CD4-positive, alpha-beta T cell treated with Interleukin-2 at 100 ng/mL for 4 hours (primary cell): ENCODE measurements at places on chromosomes 3 and 15.

DNA sequence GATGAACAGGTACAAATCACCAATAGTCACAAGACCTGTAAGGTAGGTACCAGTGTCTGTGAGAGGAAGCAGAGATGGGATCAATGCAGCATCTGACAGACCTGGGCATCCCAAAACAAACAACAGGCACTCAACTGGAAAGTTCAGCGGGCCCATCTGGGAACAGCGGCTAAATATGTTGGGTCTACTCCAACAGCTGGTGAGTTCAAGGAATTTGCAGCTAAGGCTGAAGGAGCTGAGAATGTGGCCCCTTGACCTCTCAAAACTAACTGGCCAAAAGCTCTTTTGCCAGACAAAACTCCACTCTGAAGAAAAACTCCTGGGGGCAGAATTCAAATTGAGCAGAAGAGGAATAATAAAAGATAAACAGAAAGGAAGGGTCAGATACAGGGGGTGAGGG is 24.4 kb downstream of the AVEN start:
- no peak for DNase-seq

DNA sequence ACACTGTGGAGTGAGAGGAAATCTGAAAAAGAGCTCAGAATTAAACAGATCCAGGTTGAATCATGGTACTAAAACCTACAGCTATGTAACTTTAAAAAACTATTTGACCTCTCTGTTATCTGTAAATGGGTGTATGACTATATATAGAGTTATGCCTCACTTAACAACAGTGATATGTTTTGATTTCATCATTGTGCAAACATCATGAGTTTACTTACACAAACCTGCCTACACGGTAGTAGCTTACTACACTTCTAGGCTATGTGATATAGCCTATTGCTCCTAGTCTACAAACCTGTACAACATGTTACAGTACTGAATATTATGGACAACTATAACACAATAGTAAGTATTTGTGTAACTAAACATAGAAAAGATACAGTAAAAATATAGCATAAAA is 191.6 kb upstream of the MEIS2 start:
- DNase-seq = no peak

- no peak for DNase-seq
Observed at GRCh38 chr3:72595376-72595775, 252.9 kb downstream of the SHQ1 start.

- DNase-seq = peak; percentile 15
Observed at GRCh38 chr15:38853608-38854007, 289.0 kb upstream of the RASGRP1 start.

- peak; percentile 87 for DNase-seq
Observed at GRCh38 chr3:154323891-154324738, at the start of gene DHX36. Gene DHX36 (minus strand): TSS chr3:154324487. CDS start chr3:154324416, 71 bp downstream.

DNA sequence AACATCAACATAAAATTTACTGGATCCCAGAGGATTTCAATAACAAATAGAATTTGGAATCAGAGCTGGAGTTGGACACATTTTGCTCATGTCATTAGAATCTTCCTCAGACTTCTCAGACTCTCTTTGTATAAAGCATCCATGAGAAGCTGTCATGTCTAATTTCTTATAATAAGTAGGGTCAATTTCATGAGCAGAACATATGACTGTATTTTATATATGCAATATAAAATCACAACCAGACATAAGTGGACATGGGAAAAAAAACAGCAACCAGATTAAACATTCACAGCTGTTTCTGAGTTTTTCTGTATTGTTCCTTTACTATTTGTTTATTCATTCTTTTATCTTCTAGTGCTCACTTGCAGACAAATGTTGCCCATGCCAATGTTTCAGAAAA is 325.5 kb downstream of the RBMS3 start:
- DNase-seq = no peak

- DNase-seq = no peak
Observed at GRCh38 chr15:96959501-96959900, 629.0 kb downstream of the NR2F2 start.

- no peak for DNase-seq
Observed at GRCh38 chr3:187342255-187342654, 25.9 kb upstream of the RTP4 start.

GRCh38 chr15:94924057-94924456 is 692.7 kb downstream of the MCTP2 start:
- no peak for DNase-seq

GRCh38 chr3:129001101-129001805 is at the start of gene EFCC1:
Gene EFCC1 (plus strand): TSS chr3:129001304. CDS start chr3:129001629, 325 bp downstream.
- no peak for DNase-seq

GRCh38 chr3:153051427-153052095 is 110.5 kb upstream of the RAP2B start:
- DNase-seq = no peak

GRCh38 chr15:59177317-59177660 is 29.4 kb upstream of the LDHAL6B start:
- no peak for DNase-seq

DNA sequence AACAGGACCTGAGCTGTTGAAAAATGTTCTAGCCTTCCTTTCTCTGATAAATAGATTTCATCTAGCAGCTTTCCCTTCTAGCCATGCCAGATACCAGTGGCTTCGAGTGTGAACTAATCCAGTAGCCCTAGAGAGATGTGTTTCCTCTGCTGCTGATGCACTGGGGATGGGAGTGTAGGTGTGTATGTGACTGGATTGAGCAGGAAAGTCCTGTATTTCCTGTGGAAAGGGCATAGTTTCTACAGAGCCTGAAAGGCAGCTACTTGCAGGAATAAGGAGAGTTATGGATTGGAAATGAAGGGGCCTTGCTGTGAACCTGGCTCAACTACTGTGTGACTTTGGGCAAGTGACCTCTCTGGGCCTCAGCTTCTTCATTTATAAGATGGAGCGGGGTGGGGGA is 8.6 kb downstream of the TIMP4 start:
- DNase-seq = no peak

DNA sequence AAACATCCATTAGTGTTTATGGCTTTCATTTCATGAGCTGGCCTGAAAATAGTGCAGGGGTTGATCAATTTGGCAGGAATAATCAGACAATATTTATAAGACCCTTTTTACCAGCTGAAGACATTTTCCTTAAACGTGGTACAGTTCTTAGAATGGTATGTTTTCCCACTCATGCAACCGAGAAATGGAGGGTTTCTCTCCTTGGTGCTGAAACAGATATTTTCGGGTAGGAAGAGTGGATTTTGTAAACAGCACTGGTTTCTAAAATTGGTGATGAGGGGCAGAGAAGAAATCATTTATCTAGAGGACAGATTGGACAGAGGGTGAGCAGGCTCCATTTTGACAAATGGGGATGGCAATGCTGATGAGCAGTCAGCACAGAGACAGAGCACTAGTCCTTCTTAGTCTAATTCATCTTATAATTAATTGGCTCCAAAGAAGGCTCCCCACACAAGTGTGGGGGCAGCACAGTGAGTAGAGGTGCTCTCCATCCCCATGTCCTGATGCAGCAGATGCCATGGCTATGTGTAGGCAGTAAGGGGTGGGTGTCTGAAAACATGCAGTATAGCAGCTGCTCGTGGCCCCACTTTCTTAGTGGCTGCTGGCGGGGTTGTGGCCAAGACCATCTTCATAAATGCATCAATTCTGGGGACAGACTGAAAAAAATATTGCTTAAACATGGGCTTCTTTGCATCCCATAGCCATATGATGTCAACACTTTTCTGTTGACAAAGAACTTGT is 18.1 kb upstream of the SLC7A14 start:
- no peak for DNase-seq

- DNase-seq = no peak
Observed at GRCh38 chr3:120102674-120103073, 8.4 kb upstream of the GSK3B start.

- DNase-seq = no peak
Observed at GRCh38 chr3:156400062-156400461, 154.9 kb downstream of the SSR3 start.

- no peak for DNase-seq
Observed at GRCh38 chr3:35785234-35785888, 146.0 kb downstream of the ARPP21 start.

DNA sequence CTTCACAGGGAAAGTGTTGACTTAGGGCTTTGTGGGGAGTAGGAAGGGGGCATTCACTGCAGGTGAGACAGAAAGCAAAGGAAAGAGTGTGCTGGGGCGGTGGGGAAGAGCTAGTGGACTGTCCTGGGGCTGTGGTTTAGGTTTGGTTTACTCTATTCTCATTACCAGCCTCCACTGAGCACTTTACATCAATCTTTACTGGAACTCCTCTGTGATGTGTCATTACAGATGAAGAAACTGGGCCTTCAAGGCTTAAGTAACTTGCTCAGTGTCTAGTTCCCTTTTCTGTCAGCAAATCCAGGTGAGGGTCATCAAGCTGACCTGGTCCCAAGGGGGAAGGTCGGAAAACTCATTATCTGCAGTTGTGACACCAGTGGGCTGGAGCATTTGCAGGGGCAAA is 120.2 kb upstream of the PFN2 start:
- no peak for DNase-seq

- no peak for DNase-seq
Observed at GRCh38 chr3:177795859-177796258, 598.6 kb upstream of the TBL1XR1 start.

- no peak for DNase-seq
Observed at GRCh38 chr3:158950178-158950901, 148.5 kb downstream of the MFSD1 start.

GRCh38 chr15:42273900-42274701 is 868 bp upstream of the TMEM87A start:
- DNase-seq = peak; percentile 64

DNA sequence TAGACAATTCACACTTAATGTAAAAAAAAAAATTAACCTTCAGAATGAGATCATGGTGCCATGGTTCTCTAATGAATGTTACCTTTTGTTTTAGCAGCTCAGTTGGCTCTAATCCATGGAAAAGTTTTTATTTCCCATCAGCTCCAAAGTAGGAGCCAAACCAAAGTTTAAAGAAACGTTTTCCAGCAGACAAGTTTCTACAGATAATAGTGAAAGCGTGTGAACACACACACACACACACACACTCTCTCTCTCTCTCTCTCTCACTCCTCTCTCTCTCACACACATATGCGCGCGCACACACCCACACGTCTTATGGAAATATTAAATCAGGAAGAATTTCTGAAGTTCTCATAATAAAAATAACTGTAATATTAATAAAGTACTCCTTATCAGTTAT is 46.9 kb downstream of the MBNL1 start:
- DNase-seq = no peak

DNA sequence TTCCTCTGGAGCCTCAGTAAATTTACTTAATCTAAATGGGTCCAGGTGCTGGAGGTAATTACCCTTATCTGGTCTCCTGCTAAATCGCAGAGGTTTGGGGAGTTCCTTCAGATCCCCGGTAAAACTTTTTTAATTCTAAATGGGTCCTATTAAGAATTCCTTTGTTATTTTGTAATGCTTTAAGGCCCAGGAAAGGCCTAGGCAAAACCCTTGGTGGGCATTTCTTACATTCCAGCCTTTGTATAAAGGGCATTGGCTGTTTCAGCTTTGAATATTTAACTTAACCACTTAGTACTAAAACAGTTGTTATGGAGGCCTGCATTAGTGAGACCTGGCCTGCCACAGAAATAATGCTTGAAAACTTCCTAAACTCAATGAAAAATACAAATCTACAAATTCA is 14.9 kb upstream of the ZNF662 start:
- DNase-seq = no peak

GRCh38 chr3:169863458-169863899 is 6.3 kb downstream of the LRRC31 start:
- DNase-seq = peak; percentile 71

DNA sequence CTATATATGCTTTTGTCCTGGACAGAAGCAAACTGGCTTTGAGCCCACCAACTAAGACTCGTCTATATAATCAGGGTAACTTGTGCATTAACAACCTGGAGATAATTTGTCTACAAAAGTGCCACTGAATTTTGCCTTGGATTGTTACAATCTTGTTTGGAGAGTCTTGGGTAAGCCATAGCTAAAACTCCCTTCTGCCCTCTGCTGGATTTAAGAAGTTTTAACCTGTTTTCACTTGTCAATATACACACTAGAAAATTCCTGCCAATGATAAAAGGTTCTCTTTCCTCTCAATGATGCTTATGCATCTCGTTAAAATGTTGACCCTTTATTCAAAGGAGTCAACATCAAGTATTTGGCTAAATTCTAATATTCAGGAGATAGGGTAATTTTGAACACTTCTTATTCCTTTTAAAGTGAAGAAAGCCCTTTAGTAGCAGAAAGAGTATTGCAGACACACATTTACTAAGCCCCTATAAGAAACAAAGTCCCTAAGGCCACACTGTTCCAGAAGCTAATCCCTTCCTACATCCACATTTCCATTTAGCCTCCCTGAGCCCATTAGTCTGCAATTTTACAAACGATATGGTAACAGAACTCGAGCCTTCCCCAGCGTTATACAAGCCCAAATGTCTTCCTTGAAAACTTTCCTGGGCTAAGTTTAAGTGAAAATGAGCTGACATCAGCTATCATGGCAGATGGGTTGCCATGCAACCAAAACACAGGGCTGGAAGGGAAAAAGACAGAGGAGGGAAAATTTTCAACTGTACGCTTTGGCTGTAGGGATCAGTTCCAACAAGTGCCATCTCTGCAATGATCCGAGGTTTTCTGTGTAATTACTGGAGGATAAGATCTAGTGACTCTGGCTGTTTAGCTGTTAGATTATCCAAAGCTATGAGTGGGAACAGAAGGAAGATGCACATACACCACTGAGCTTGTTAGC is 75.9 kb upstream of the FGF12 start:
- no peak for DNase-seq

GRCh38 chr3:156729460-156730179 is 55.2 kb downstream of the TIPARP start:
- no peak for DNase-seq

- DNase-seq = no peak
Observed at GRCh38 chr3:151113343-151113742, 27.9 kb downstream of the MED12L start.

- no peak for DNase-seq
Observed at GRCh38 chr15:25178835-25179672, 224.3 kb downstream of the SNRPN start.

GRCh38 chr3:152087153-152087552 is 181.6 kb upstream of the MBNL1 start:
- DNase-seq = no peak

DNA sequence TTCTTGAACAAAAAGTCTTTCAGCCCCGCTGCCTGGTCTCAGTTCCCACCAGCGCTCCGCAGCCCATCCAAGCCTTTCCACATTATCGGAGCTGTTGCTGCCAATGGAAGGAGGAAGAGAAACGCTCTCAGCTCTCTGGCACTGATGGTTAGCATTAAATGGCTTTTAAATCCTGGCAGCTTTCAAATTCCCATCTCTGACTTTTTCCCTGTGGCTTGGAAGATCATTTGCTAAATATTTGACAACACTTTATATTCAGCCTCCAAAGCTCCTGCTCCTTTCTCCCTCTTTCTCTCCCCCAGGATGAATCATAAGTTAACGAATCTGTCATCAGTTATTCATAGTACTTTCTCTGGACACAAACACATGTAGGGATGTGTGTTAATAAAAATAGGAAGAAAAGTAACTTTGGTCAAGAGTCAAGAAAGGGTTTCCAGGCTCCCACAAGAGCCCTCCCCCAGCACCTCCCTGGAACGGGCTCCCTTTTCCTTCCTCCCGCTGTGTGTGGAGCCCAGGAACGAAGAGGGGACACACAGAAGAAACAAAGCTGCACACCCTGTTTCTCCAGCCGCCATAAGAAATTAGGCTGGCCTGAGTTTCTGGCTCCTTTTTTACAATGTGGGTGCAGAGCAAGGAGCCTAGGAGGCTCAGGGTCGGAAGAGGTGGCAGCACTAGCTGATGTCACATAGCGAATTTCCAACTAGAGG is 47.6 kb upstream of the TSEN2 start:
- no peak for DNase-seq
